Motor neuron (in vitro differentiated cells): ENCODE measurements at places on chromosomes 7 and 10. TPM values are rescaled to one million over a fixed set of nuclear protein-coding genes. Genes with fewer than 3 reads are reported as not detected.

GRCh38 chr7:15967551-15967950, 281.1 kb upstream of the MEOX2 start:
- ATAC-seq = no peak

GRCh38 chr10:127068485-127068884, 127.9 kb downstream of the INSYN2A start:
- no peak for ATAC-seq

GRCh38 chr10:115989621-115990020, 283.4 kb downstream of the GFRA1 start:
- no peak for ATAC-seq

- ATAC-seq = no peak
These were observed 106.3 kb downstream of the ANK3 start for GRCh38 chr10:60283397-60283796.

DNA sequence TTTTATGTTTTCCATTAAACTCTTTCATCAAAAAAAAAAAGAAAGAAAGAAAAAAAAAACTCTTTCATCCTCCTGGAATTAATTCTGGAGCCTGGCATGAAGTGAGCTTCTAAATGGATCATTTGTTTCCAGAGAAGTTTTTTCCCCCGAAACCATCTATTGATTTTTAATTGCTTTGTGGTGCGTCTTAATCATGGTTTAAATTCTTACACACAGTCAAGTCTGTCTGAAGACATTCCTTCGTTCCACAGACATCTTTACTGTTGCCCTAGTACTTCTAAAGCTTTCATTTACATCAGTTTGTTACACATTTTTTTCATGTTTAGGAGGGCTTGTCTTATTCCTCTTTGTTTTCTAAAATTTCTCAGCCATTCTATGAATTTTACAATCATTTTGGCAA, 493.4 kb upstream of the FOXK1 start:
- no peak for ATAC-seq

Gene BMPER
- total RNA-seq = 36.1 and 39.1 TPM in 2 replicates
